Suppressor macrophage (primary cell): ENCODE measurements at places on chromosomes 1 and 21.

DNA sequence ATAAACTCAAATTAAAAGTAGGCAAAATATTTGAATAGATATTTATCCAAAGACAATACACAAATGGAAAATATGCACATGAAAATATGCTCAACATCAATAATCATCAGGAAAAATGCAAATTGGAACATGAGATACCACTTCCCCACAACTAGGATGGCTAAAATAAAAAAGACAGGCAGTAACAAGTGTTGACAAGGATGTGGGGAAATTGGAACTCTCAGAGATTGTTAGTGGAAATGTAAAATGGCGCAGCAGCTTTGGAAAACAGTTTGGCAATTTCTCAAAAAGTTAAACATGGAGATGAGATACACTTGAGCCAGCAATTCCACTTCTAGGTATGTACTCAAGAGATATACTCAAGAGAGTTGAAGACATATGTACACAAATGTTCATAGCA is 48.8 kb downstream of the NAV1 start:
- no peak for DNase-seq

DNA sequence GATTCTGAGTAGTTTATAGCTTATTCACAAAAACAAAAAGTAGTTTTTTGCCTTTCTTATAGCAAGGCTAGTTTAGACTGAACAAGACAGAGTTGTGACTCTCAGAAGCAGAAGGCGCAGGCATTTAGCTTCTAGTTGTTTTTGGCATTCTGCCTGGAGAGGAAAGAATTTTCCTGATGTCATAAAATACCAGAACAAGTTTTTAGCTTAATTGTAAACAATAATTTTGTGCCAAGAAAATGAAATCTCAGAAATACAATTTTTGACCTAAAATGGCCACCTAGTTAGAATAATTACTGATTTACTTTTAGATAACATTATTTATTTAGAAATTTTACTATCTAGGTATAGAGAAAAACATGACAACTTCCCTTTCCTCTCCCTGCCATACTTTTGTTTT is 1.0 kb downstream of the DNAJB4 start:
- peak; percentile 70 for DNase-seq

DNA sequence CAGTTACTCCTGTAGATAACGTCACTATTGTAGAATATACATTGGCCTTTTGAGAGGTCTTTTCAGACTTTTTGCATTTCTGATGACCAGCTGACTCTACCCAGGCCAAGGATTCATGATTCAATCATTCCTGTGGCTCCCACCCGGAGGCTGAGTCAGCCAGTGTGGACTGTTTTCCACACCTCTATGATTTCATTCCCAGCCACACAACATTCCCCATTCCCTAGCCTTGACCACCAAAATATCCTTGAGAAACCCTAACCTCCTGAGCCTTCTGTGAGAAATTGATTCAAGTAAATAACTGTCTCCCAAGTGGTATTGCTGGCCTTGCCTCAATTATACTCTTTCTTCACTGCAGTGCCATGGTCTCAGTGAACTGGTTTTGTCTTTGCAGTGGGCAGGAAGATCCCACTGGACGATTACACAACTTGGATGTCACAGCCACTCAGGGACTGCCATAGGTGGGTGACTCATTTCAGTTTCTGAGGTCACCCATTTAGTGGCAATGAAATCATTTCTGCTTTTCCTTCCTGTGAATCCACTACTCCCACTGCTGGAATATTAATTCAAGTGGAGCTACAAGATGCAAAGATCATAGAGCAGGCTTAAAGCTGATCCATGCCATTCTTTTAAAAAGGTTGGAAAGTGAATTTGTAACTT is 518.6 kb upstream of the ZP4 start:
- peak; percentile 74 for DNase-seq

DNA sequence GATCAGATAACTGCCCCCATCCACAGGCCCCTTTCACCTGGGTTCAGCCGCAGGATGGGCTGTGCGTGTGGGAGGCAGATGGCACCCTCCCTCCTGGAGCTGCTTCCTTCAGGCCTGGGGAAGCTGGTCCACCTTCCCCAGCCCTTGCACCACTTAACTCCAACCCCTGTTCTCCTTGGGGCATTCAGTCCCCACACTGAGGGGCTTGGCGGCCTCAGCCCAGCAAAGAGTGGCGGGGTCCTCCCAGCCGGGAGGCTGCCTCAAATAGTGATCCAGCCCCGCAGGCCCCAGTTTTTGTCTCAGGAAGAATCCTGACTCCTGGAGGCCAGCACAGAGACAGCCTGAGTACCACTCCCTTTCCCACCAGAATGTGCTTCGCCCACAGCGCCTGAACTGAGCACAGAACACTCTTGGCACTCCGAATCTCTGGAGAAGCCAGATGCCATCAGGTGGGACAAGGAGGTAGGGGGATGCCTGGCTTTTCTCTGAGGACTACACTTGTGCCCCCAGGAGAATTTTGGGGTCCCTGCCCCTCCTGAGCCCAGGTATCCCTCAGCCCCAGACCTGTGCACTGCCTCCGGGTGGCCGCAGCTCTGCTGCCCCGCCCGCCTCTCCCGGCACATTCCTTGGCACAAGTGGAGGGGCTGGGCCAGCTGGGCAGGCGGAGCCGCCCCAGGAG is 936 bp downstream of the PAQR6 start:
- peak; percentile 8 for DNase-seq

DNA sequence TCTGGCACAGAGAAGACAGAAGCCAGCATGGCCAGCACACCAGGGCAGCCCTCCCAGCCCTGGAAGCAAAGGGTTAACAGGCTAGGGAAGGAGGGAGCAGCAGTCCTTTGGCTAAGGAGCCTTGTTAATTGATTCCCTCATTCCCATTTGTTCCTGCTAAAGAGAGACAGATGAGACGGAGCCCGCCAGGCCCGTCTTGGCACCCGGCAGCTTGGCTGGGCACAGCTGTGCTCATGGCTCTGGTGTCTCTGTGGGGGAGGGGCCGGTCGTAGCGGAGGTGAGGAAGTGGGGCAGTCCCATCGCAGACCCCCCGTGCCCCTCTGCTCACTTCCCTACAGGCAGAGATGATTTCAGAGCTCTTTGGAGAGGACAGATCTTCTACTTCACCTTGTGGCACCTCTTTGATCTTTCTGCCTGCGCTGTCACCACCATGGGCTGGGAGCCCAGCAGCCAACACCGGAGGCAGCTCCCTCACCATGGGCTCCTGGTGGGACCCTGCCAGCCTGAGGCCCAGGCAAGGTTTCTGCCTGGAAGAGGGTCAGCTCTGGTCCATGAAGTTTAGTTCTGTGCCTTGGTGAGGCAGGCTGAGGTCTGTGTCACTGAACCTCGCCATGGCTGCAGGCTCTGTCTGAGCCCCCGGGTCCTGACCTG is 38.0 kb downstream of the FOXO6 start:
- DNase-seq, result no peak

DNA sequence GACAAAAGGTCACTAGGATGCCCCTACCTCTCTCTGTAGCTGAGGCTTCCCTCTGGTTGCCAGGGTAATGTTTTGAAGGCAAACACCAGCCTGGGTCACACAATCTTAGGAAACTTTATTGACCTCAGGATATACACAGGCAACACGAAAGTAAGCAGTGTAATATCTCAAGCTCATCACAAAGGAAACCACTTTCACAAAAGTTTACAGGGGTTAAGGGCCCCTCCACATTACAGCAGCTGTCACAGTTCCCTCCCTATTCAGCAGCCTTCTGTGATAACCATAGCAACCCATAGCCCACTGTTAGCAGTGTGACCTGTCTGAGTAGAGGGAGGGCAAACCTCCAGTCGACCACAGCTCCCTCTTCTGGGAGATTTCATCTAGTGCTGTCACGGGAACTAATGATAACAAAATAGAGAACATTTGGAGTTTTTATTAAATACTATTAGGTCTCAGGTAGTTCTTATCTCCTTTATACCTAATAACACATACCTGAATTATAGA is 149.8 kb downstream of the PTPRC start:
- peak; percentile 40 for DNase-seq

GRCh38 chr1:78591971-78592370 is 28.3 kb upstream of the IFI44L start:
- DNase-seq, result no peak

GRCh38 chr1:108742253-108742652 is 4.2 kb upstream of the STXBP3 start:
- DNase-seq, result no peak

DNA sequence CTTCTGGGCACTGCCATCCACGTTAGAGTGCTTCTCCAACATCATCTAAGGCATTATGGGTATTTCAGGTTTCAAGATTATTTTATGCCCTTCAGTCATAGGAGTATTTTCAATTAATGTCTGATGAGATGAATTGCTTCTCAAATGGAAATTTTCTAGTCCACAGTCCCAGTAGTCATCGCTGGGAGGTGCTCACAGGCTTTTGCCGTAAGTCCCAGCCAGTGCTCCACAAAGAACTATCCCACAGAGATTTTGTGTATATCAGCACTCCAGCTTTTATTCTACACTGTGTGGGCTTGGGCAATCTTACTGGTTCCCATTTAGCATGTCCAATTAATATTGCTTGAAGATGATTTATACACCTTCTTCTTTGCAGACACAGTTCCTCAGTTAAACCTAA is 61.0 kb downstream of the SMYD2 start:
- no peak for DNase-seq

GRCh38 chr1:43274804-43275180 is 5.0 kb downstream of the TMEM125 start:
- no peak for DNase-seq

DNA sequence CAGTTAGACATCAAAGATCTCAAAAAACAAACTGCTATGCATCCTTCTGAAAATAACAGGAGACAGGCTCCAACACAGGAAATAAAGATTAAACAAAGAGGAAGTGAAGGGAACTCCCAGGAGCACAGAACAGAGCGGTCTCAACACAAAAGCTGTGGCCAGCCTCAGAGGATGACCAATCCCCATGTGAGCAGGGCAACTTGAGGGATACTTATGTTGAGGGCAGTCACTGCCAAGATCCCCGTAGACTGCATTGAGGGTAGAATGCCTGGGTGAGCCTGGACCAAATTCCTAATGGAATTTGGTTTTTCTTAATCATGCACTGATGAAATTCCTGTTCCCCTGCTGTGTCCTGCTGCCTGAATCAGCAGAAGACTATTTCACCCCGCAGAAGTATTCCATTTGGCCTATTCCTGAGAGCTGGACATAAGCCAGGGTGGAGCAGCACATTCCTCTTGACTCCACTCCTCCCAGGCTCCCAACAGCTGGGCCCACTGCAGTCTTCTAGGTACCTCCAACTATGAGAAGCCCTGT is 49.0 kb downstream of the JAK1 start:
- DNase-seq, result peak; percentile 89

GRCh38 chr1:225757927-225758656 is 19.5 kb upstream of the SRP9 start:
- no peak for DNase-seq
